Kasumi-1 (cell line): ENCODE measurements at places on chromosomes 6 and 20.
A peak's percentile ranks its signal among the peaks of the same experiment; 100 is the strongest.

DNA sequence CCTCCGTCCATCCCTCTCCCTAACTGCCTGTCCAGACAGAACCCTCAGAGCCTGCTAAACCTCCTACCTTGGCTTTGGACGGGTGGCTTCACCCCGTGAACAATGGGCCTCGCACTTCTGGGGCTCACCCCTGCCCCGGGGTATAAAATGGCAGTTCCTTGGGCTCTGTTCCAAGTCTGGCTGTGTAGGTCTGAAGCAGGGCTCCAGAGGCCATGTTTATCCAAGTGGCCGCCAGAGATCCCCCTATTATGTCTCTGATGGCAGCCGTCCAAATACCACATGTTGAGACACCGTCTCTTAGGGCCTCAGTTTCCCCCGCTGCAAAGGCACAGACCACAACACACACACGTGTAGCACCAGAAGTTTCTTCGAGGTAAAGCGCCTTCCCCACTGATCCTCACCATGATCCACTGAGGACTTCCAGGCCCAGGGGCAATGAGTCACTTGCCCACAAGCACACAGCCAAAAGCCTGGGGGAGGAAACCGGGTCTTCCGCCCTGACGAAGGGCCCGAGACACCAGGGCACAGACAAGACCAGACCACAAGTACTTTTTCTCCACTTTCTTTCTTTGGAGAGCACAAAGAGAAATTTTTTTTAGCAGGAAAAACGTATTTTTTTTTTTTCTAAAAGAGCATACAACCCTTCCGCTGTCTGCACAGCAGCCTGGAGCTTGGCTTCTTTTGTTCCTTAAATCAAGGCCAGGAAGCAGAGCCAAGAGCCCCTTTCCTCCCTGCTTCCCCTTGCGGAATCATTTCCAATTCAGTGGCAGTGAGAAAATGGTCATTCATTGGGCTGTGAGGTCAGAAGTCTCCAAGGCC lies 11.8 kb downstream of the CPNE5 start:
- peak; percentile 97 for DNase-seq

DNA sequence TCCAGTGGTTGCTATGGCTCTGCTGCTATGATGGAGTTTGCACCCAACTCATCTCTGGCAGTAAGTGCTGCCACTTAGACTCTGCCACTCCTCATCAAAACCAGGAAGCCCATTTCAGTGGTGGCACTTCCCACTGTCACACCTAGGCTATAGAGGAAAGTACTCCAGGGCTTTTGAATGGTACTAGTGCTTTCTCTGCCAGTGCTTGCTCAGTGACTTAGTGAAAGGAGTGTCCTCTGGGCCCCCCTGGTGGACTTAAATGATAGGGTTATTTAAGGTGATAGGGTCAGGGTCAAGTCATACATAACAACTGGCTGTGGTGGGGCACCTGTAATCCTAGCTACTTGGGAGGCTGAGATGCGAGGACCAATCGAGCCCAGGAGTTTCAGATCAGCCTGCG lies 22.8 kb downstream of the FITM2 start:
- DNase-seq = no peak

DNA sequence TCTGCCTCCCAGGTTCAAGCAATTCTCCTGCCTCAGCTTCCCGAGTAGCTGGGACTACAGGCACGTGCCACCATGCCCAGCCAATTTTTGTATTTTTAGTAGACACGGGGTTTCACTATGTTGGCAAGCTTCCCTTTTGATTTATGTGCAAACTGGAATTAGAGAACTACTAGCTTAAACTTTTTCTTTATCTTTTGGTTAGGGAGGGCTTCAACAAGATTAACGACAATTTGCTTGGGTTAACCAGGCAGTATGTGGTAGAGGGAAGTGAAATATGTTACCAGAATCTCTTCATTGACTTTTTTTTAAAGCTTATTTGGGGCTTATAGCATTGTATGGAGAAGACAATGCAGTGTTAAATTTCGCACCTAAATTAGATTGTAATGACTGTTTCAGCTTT lies 9.0 kb downstream of the MYO6 start:
- no peak for DNase-seq

- DNase-seq = no peak
Measured at GRCh38 chr6:107657373-107657754, 166.7 kb downstream of the SCML4 start.

GRCh38 chr6:79269877-79270276 lies 35.4 kb upstream of the HMGN3 start:
- peak; percentile 94 for DNase-seq

DNA sequence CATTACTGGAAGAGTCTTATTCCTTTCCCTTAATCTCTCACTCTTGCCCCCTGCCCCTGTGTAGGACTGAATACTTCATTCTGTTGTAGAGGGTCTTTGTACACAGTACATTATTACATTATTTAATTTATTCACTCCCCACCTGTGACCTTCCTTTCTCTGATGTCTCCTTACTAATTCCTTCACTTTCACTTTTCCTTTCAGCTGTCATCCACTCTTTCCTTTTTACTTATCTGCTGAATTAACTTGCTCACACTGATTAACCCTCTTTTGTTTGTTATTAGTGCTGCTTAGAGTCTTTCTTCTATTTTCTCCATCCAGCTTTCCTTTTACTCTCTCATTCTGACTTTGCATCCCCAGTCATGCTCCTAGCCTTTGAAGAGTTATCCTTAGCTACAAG lies 6.5 kb upstream of the PGBD1 start:
- DNase-seq = no peak

GRCh38 chr6:105921781-105922180 lies 164.4 kb upstream of the PRDM1 start:
- no peak for DNase-seq

DNA sequence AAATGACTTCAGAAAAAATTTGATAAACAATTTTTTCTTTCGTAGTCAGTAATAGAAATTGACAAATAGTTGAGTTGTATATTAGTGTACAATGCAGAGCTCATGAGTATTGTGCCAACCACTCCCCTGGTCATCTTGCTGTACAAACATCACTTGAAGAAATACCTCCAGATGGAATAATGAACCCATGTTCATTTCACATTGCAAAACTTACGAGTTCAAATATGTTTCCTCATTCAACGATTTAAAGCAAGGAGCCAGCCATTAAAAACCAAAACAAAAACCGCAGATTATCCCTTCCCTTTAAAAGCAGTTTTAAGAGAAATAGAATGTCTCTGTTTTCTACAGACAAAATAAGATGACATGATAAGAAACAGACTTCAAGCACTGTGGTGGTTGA lies 62.5 kb downstream of the RALGAPA2 start:
- DNase-seq = no peak

DNA sequence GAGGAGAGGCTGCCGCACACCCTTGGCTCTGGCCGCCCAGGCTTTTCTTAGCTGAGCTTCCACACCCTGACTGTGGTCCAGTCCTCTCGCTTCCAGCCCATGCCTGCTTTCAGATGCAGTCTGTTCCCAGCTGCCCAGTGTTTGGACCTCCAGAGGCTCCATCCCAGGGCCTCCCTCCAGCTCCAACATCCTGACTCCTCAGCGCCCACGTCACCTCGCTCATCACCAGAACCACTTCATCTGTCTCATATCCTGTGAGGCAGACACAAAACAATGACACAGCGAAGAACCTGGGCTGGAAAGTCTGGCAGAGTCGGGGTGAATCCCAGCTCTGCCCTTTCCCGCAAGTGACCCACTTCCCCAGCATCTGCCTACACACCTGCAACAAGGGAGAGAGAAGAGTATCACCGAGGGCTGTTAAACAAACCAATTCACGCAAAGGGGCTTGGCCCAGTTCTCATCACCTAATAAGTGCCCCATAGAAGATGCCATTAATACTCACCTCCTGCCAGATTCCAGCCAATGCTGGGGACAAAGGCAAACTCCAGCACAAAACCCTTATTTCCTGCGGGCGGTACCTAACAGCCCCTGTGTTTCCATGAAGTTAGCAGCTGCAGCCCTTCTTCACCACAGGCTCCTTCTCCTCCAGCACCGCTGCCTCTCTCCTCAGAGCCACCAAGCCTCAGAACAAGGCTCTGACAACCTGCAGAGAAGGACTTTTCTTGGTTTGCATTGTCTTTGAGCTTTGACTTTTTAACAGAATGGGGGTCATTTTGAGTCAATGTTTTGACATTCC lies 133.4 kb upstream of the CDH4 start:
- no peak for DNase-seq

- DNase-seq = no peak
Measured at GRCh38 chr6:30142665-30143064, 6.7 kb downstream of the TRIM40 start.

DNA sequence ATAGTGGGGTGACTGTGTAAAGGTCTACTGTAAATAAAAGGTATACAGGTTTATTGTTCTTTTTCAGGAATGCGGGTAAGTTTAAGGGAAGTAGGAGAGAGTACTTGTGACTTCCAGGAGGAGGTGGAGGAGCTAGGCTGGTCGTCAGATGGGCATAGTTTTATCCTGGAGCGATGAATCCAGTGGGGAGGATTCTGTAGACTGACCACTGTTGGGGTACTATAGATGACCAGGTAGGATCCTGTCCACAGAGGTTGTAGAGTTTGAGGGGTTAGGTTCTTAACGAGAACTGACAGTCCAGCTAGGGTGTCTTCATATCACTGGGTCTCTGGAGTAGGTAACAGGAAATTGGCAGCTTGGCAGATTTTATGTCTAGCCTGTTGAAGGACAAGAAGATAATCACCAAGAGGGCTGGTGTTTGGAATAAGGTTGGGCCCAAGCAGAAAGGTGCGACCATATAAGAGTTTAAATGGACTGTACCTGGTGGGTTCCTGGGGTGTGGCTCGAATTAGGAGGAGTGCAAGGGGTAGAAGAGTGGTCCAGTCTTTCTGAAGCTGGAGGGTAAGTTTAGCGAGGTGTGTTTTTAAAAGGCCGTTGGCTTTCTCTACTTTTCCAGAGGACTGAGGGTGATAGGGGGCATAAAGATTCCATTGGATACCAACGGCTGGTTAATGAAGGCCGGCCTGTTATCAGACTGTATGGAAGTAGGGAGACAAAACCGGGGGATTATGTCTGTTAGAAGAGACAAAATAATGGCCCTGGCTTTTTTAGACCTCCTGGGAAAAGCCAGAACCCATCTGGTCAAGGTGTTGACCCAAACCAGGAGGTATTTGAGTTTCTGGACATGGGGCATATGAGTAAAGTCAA lies 751.3 kb upstream of the ADGRB3 start:
- DNase-seq = peak; percentile 35

GRCh38 chr6:100457311-100457990 lies 7.3 kb downstream of the SIM1 start:
- no peak for DNase-seq

- DNase-seq = no peak
Measured at GRCh38 chr20:59752101-59752586, 147.8 kb downstream of the PHACTR3 start.

DNA sequence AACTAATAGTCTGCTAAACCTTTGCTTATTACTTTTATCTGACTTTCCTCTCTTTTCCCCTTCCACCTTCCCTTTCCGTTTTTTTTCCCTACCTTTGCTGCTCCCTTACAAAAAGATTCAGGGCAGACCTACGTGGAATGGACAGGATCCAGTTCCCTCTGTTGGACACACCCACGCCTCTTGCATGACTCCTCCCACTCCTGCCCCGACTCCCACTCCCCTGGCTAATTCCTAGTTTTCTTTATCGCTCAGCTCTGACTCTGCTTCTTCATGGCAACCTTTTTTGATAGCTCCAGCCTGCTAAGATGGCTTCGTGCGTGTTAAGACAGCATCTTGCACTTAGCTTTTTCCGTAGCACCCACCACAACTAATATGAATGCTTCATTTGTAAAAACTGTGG lies 715.6 kb upstream of the NRSN1 start:
- no peak for DNase-seq

- no peak for DNase-seq
Measured at GRCh38 chr6:13617066-13617465, 1.9 kb downstream of the NOL7 start.

DNA sequence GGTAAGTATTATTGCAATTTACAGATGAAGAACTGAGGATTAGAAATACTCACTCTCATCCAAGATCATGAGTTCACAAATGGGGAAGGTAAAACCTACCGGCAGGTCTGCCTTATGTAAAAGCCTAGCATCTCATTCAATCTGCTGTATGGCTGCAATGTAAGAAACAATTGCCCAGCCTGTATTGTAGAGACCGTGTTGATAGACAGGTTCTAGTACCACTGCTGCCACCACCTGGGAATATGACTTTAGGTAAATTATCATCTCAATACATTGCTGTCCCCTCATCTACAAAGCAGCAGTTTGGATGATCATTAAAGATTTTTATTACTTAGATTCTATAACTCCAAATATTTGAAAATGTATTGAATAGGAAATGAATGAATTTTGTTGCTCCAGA lies 23.3 kb upstream of the ARHGAP18 start:
- no peak for DNase-seq

DNA sequence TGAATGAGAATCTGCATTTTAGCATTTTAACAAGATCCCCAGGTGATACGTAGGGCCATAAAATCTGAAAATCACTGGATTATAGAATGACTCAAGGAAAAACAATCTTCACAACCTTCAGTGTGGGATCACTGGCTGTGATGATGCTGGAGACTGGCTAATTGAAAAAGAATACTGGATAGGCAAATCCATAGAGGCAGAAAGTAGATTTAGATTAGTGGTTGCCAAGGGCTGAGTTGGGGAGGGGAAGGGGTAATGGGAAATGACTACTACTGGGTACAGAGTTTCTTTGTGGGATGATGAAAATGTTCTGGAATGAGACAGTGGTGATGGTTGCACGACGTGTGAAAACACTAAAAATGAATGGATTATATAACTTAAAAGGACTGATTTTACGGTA lies 84.1 kb downstream of the CDK19 start:
- DNase-seq = no peak

DNA sequence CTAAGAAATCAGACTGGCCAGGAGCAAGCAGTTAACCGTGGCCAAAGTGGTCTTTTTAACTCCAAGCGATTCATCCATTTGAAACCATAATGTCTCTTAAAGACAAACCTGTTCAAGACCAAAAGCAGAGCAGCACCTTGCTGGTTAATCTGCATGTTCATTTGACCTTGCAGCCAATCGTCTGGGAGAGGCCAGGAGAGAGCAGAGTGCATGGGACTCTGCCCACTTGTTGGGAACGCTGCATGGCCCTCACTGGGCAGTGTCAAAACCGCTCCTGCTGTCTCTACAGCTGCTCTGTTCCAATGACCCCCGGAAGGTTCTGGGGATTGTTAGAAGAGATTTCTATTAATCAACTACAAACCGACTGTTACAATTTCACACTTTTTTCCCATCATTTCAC lies 79.6 kb downstream of the OLIG3 start:
- no peak for DNase-seq

DNA sequence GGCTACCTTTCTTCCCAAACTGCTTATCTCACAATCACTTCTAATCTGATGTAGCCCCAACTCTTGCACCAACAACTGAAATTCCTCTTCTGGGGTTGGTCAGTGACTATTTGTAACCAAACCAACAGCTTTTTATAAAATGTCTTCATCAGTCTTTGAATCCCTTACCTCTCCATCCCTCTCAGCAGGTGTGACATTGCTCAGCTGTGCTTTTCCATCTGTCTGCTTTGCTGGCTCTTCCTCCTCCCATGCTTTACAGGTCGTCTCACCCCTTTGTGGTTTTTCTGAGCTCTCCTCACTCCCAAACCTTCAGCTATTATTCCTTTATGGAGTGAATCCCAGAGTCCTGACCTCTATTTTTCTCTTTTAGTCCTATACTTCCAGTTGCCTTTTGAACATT lies 5.9 kb downstream of the MAP7 start:
- DNase-seq = no peak

- DNase-seq = no peak
Measured at GRCh38 chr6:157763904-157764177, 59.2 kb upstream of the SNX9 start.
